ENCODE measurements at places on chromosomes 16 and 17. TPM values are rescaled to one million over a fixed set of nuclear protein-coding genes. Genes with fewer than 3 reads are reported as not detected.

DNA sequence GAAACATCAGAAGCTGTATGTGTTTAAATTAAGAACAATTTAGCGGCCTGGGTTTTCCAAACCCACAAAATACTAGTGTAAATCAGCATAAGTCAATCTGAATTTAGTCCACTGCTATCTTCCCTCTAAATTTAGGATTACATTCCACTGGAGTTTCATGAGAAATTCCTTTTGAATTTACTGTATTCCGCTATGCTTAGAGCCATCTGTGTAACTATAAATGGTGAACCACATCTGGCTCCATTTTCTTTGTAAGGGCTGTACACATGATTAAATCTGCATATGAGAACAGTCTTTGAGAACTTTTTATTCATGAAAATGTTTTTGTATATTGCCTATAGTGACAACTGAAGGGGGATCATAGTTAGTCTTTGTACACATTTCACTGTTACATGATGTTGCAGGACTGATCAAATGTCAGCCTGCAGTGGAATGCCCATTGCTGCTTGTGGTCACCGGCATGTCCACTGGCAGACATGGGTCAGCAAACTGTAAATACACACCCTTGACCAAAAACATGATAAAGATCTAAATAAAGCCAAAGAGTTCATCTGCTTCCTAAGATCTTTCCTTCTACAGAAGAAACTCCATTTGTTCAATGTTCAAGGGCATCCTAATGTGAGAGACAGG lies 36.8 kb downstream of the RPGRIP1L start:
- DNase-seq = no peak

DNA sequence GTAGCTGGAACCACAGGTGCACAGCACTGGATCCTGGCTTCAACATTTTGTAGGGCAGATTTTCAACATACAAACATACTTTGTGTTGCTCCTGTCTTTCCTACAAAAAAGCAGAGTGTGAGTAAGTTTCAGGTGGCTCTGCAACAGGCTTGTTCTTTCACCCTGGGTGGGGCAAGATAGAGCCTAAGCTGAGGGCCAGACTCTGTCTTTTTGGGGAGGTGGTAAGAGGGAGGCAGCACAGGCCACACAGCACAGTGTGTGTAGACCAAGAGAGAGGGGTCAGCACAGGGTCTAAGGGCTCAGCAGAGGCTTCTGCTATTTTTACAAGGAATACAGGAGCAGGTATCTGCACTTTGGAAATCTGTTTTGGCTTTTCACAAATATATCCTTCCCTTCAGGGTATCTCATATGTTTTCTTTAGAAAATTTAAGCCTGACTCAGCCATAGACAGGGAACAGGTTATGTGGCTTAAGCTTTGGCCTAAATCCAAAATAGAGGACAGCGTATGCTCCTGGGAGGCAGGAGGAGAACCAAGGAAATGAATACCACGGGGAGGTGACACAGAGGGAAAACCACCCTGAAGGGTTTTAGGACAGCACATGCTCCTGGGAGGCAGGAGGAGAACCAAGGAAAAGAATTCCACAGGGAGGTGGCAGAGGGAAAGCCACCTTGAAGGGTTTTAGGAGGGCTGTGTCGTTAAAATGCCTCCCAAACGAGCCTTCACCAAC lies 21.6 kb downstream of the EMC8 start:
- no peak for DNase-seq

- DNase-seq = no peak
Measured at GRCh38 chr17:37567538-37567937, 41.7 kb downstream of the SYNRG start.

- no peak for DNase-seq
Measured at GRCh38 chr17:35407531-35407930, 24.8 kb downstream of the SLFN12 start.

DNA sequence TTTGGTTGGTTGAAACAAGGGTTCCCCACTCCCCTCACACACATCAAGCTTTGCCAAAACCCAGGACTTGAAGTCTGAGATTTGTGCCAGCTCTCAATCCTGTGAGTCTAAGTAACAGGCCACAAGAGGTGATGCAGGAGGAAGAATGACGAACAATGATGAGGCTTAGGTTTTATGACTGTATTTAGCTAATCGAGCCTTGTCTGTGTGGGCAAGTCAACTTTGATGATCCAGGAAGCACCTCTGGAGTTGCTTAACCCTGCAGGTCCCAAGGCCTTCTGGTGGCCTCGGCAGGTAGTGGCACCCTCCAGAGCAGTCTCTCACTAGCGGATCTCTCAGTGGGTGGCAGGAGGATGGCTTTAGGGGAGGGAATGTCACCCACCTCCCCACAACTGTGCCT lies 28.7 kb downstream of the CDK5RAP3 start:
- no peak for DNase-seq

GRCh38 chr17:59754552-59754951 lies 47.1 kb downstream of the VMP1 start:
- DNase-seq = no peak

DNA sequence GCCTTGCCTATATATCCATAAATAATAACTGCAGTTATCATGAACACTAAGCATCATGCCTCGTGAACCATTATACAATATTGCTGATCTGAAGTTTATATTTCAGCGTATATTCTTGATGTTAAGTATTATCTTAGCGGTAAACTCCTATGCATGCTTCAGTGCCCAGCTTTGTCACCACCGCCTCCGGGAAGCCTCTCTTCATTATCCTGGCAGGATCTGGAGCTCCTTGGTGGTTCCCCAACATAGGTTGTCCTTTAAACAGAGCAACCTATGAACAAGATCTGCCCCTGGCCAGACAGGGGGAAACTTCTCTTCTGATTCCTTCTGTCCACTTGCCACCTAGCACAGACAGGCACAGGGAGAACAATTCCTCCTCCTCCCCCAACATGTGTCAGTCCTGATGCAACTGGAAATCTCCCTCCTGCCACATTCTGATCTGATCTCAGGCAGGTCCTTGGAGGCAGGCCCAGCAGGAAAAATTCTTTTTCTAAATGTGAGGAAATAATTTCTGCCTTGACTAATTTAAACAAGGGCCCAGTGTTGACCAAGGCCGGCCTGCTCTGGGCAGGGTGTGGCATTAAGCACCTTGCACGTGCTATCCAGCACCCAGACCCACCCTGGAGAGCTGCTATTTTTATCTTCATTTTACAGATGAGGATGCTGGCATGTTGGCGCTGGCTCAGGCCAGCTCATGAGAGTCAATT lies 22.4 kb downstream of the SPNS2 start:
- no peak for DNase-seq

DNA sequence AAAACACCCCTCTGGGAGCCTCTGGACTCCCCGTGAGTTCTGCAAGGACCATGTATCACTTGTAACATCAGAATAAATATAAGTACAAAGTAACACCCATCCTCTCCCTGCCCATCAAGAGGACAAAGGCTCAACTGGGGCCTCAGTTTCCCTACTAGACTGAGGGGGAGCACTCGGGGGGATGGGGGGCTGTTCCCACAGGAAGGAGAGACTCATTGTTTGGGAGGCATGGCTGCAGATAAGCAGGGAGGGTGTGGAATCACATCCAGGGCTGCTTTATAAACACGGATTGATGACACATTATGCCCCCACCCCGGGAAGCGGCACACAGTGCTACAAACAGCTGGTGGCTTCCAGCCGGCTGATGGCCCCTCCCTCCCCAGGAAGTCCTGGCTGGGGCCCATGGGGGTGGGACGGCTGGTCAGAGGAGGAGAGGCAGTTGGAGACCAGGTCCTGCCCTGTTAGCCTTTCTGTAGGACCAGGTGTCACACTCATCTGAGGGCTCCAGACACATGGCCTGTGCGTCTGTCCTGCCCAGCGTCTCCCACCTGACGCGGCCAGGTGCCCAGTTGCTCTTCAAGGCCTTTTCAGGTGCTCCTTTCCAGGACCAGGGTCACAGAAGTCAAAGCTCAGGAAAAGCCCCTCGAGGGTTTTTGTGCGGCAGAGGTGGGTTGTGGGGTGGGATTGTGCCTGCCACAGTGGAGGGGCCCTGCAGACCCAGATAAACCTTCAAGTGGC lies 1.3 kb upstream of the MPG start:
- DNase-seq = no peak

- no peak for DNase-seq
Measured at GRCh38 chr17:4956493-4957061, 5.7 kb downstream of the ENO3 start.

The ZNF287 gene
- 5.9 TPM for polyA plus RNA-seq

GRCh38 chr16:65716737-65717700 lies 595.2 kb upstream of the CDH11 start:
- DNase-seq = no peak

GRCh38 chr16:58054289-58054688 lies 28.7 kb downstream of the MMP15 start:
- no peak for DNase-seq

GRCh38 chr16:52515068-52515671 lies 31.8 kb downstream of the TOX3 start:
- no peak for DNase-seq

- DNase-seq = peak; percentile 81
Measured at GRCh38 chr17:50947782-50948543, 81.8 kb upstream of the TOB1 start.

DNA sequence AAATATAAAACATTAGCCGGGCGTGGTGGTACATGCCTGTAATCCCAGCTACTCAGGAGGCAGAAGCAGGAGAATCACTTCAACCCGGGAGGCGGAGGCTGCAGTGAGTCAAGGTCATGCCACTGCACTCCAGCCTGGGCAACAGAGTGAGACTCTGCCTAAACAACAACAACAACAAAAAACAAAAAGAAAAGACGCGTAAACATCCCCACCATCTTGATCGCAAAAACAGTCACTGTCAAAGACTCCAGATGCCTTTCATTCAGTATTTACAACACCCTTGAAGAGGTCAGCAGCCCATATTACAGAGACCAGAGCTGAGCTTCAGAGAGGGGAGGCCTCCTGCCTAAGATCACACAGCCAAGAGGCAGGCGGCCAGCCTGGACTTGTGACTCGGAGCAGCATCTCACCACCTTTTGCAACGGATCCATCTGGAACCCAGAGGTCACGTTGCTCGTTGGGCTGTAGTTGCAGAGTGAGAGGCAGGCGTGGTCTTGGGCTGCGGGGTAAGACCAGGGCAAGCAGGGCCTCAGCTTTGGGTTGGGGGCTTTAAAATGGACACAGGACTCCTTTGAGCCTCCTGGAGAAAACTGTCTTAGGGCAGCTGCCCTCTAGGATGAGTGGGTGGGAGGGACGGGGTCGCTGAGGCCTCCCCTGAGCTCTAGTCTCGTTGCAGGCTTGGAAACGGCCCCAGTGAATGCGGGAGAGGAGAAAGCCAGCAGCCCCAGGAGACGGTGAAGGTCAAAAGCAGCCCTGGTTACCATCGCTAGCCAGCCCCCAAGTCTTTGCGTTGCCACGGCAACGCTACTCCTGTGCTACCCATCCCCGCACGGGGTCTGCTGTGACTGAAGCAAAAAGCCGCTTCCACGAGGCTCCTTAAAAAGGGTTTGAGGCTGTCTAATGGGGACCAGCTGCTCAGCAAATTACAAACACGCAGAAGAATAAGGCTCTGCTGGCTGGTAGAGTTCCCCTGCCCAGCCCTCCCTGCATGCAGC lies 26.1 kb downstream of the LGALS3BP start:
- DNase-seq = no peak

DNA sequence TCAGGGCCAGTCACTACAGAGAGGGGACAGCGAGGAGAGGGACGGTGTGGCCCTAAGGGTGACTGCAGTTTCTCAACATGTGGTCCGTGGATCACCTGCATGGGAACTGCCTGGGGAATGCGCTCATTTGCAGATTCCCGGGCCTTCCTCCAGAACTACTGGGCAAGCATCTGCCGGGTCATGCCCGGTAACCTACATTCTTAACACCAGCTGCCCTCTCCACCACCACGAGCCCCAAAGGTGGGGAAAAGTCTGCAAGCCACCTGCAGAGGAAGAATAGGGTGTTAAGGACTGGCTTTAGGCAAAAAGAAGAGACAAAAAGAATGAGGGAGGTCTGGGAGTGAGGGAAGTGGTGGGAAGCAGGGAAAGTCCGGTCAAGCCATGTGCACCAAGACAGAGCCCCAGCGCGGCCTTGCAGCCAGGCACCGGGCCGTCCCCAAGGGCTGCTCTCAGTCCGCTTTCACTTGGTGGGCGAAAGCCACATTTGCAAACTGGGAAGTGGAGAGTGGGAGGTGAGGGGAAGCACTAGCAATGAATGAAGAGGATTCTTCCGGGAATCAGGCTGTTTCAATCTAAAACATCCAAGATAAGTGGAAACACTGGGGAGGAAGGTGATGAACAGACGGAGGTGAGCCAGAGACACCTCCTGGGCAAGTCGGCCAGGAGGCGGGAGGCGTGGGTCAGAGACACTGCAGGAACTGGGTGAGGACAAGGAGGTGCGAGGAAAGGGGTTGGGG lies 70.3 kb downstream of the N4BP1 start:
- DNase-seq = no peak

The CCDC92B gene
- polyA plus RNA-seq = 0.03 TPM

DNA sequence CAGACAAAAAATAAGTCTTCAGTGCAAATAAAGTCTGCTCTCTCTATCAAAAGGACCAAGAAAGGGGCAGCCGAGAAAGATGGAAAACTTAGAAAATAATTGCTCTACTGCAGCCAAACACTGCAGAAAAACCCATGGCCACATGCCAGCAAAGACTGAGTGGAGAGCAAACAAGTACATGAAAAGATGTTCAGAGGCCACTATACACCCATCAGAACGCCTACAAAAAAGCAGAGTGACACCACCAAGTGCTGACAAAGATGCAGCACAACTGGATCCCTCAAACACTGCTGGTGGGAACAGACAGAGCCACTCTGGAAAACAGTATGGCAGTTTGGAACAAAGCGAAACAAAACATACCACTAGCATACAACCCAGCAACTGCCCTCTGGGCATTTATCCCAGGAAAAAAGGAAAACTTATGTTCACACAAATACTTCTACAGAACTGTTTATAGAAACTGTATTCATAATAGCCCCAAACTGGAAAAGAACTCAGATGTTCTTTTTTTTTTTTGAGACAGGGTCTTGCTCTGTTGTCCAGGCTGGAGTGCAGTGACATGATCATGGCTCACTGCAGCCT lies 36.7 kb downstream of the KIAA0753 start:
- no peak for DNase-seq

DNA sequence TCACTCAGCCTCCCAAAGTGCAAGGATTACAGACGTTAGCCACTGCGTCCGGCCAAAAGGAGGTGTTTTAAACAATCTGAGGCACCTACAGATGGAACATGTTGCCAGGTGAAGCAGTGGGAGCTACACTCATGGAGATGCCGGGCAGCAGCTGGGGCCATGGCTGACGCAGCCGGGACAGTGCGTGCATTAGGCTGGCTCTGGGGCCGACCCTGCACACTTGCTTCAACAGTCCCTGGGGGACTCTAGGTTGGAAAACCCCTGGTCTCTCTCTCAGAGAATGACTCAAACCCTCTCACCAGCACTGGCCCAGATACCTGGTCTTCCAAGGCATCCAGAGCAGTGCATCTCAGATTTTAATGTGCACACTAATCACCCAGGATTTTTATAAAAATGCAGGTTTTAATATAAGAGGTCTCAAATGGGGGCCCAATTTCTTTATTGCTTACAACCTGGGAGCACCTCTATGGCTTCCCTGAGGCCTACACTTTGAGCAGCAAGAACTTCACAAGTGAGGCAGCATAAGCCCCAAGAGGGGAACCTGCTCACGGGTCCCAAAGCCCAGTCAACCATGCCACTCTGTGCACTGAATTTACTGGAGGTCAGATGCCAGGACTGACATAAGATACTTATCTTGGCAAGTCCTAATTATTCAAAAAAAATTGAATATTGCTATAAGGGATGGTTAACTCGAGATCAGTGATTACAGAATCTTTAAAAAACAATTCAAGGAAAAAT lies 70.8 kb upstream of the TRAP1 start:
- no peak for DNase-seq

- DNase-seq = no peak
Measured at GRCh38 chr16:78227855-78228254, 128.4 kb downstream of the WWOX start.

- no peak for DNase-seq
Measured at GRCh38 chr17:80665792-80666191, 121.2 kb downstream of the RPTOR start.
